Left ventricle myocardium inferior (tissue), 1 donor: ENCODE measurements at places on chromosomes 12 and 14. TPM values are rescaled to one million over a fixed set of nuclear protein-coding genes. Genes with fewer than 3 reads are reported as not detected.

Gene PIP4P1
- total RNA-seq, result 19.7 TPM

DNA sequence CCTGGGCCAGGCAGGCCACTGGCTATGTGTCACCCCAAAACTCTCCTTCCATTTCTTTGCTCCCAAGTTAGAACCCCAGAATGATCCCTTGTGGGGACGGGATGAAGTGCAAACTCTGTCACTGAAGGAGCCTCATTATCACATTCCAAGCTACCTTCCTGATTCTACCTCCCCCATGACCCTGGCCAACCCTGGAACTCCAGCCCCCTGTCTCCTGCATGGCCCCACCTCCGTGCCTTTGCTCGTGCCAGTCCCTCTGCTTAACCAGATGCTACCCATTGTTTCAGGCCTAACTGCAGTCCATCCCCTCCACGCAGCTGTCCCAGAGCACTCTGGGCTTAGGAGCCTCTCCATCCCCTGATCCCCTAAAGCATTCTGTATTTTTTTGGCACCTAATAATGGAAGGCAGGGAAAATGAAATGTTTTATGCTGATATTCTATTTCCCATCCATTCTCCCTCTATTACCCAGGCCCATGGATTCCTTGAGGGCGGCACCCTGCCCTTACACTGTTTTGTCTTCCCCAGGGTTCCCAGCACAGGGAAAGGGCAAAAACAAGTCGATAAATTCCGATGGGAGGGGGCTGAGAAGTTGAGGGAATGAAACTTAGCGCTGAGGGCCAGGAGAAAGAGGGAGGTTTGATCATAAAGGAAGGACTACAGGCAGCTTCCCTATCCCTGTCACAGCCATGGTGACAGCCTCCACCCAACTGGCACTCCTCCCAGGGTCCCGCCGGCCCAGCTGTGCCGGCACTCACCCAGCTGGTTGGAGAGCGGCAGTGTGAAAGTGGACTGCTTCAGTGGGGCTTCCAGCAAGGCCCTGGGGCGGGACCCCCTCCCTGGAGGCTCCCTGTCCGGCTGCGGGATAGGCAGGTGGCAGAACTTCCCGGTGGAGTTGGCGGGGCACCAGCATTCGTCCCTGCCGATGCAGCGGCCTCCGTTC is 58.1 kb downstream of the ISCA2 start:
- H3K4me3 ChIP-seq, result peak overlapping the region; percentile 23
- no peaks in the 10 kb centered on the region for H3K27me3 ChIP-seq
- peak; percentile 73 for DNase-seq
- peaks cover 44% of the 10 kb centered on the region for H3K4me1 ChIP-seq
- H3K36me3 ChIP-seq, result no peaks in the 10 kb centered on the region

DNA sequence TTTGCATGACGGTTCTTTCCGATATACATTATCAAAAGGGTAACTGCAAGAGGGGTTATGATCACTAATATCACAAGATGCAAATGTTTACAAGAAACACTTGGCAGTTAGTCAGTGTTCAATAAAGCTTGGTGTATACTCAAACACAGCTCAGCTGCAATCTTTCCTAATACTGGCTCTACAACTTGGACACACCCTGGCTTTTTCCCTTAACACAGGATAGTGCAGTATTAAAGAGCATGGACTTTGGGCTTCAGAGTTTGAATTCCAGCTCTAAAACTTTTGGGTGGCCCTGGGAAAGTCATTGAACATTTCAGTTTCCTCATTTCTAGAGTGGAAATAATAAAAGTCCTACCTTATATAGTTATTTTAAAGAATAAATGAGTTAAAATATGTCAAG is 107.0 kb downstream of the HECTD4 start:
- no peak for DNase-seq
- no peaks in the 10 kb centered on the region for H3K27me3 ChIP-seq
- no peak overlapping the region for H3K4me3 ChIP-seq
- H3K36me3 ChIP-seq, result peaks cover 66% of the 10 kb centered on the region
- no peaks in the 10 kb centered on the region for H3K4me1 ChIP-seq
- no peak overlapping the region for H3K27ac ChIP-seq

Gene SERPINA9
- not detected for total RNA-seq

DNA sequence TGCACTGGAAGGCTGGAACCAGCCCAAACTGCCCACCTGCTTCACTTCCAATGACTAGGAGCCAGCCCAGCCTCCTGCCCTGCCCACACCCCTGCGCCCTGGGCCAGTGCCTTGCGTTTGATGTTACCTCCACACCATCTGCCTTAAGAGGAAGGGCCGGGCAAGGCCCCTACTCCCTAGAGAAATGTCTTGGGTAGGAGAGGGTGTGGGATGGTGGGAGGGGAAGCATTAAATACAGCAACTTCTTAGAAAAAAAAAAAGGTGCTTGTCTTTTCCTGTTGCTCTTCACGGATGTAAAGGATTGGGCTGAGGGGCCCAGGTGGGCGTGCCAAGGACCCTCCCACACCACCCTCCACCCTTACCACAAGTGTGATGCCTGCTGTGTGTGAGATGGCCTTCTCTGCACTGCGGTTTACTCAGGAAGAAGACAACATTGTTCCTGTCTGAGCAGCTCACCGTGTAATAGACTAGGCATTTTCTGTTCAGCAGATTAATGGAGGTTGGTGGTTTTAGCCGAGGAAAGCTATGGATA is 99.9 kb downstream of the NINJ2 start:
- no peak overlapping the region for H3K4me3 ChIP-seq
- H3K4me1 ChIP-seq, result peaks cover 17% of the 10 kb centered on the region
- H3K27me3 ChIP-seq, result peaks cover 15% of the 10 kb centered on the region
- H3K36me3 ChIP-seq, result peaks cover 15% of the 10 kb centered on the region
- H3K27ac ChIP-seq, result peak overlapping the region; percentile 55

Gene B4GALNT3
- 43.4 TPM for total RNA-seq

- no peaks in the 10 kb centered on the region for H3K36me3 ChIP-seq
- no peaks in the 10 kb centered on the region for H3K4me1 ChIP-seq
- H3K4me3 ChIP-seq, result no peak overlapping the region
Measured at GRCh38 chr12:107355004-107355565, 261.7 kb upstream of the CRY1 start.

Gene CLEC12A
- 5.7 TPM for total RNA-seq

Gene CCDC184
- total RNA-seq, result 1.0 TPM

Gene TNFAIP2
- 40.1 TPM for total RNA-seq

GRCh38 chr14:101481557-101481956 is 79.7 kb upstream of the DIO3 start:
- H3K27me3 ChIP-seq, result peaks cover 60% of the 10 kb centered on the region
- no peak overlapping the region for H3K4me3 ChIP-seq
- H3K36me3 ChIP-seq, result no peaks in the 10 kb centered on the region
- H3K4me1 ChIP-seq, result no peaks in the 10 kb centered on the region
- no peak overlapping the region for H3K27ac ChIP-seq
- no peak for DNase-seq

- no peak for DNase-seq
- H3K36me3 ChIP-seq, result no peaks in the 10 kb centered on the region
- no peaks in the 10 kb centered on the region for H3K4me1 ChIP-seq
- no peak overlapping the region for H3K27ac ChIP-seq
- no peaks in the 10 kb centered on the region for H3K27me3 ChIP-seq
Measured at GRCh38 chr12:37548266-37548805, 768.2 kb upstream of the ALG10B start.

GRCh38 chr12:60752589-60752988 is 1156.8 kb downstream of the SLC16A7 start:
- no peaks in the 10 kb centered on the region for H3K4me1 ChIP-seq
- DNase-seq, result no peak
- H3K36me3 ChIP-seq, result no peaks in the 10 kb centered on the region
- no peak overlapping the region for H3K27ac ChIP-seq
- no peaks in the 10 kb centered on the region for H3K27me3 ChIP-seq
- no peak overlapping the region for H3K4me3 ChIP-seq

DNA sequence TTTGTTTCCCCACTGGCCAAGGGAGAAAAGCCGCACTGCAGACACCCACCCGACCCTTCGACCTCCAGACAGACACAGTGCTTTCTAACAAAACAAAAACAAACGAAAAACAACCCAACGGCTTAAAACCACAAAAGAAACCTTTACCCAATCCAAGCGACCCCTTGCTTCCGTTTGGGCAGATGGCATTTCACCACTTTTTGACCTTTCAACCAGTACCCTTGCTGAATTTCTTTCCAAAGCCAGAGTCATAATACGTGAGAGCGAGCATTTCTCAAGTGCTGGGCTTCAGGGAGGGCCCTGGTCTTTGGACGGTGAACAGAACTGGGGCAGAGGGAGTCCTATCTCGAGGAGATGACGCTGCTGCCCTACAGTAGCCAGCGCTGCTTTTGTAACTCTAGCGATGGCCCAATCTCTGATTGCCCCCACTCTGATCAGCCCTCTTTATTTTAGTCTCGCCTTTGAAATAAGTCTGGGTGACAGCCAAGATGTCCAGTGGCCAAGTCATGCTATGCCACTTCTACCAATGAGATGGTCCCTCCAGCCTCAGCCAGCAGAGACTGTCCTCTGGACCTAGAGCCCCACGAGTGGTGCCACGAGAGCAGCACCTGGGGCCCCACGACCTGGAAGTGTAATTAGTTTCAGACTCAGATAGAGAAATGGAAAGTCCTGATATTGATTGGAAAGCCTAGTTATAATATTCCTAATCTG is 21.9 kb upstream of the ADIPOR2 start:
- H3K36me3 ChIP-seq, result no peaks in the 10 kb centered on the region
- H3K27me3 ChIP-seq, result no peaks in the 10 kb centered on the region
- DNase-seq, result peak; percentile 66
- peak overlapping the region; percentile 55 for H3K4me3 ChIP-seq

Gene CHGA
- total RNA-seq, result not detected

DNA sequence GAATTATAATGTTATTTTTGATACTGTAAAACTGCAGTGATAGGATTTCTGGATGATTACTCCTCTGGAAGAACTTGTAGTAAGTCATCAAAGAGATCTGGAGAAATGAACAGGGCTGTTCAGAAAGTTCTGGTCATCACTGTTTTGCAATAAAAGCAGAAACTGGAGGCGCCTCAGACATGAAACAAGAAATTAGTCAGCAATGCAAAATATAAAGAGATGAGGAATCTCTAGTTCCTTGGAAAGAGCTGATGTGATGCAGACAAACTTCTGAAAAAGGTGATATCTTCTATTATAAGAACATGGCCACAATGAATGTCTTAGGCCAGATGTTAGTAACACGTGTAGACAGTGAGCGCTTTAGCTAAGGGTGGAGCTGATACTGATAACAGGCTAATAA is 9.5 kb downstream of the ACIN1 start:
- H3K36me3 ChIP-seq, result peaks cover 98% of the 10 kb centered on the region
- no peak overlapping the region for H3K4me3 ChIP-seq
- no peak overlapping the region for H3K27ac ChIP-seq
- no peak for DNase-seq
- no peaks in the 10 kb centered on the region for H3K27me3 ChIP-seq

GRCh38 chr14:31692376-31692781 is 131.2 kb downstream of the NUBPL start:
- H3K27ac ChIP-seq, result no peak overlapping the region
- no peaks in the 10 kb centered on the region for H3K27me3 ChIP-seq
- no peak for DNase-seq
- H3K4me3 ChIP-seq, result no peak overlapping the region
- no peaks in the 10 kb centered on the region for H3K36me3 ChIP-seq
- H3K4me1 ChIP-seq, result peaks cover 21% of the 10 kb centered on the region

DNA sequence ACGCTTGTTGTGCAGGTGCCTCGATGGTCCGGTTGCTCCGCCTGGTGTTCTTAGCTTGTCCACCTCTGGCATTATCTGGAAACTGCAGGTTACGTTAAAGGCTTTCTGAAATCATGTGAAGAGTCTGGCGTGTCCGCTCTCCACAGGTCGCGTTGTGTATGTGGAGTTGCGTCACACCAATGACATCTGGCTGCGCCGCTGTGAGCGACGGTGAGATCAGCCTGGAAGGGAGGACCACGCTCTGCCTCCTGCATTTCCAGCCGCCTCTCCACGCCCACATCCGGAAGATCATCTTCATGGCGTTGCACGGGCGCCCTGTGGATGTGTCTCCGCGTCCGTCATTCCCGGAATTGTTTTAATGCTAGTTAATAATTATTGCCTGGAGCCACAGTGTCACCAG is 50.6 kb upstream of the GALNT9 start:
- H3K4me3 ChIP-seq, result no peak overlapping the region
- no peaks in the 10 kb centered on the region for H3K4me1 ChIP-seq
- peaks cover 72% of the 10 kb centered on the region for H3K27me3 ChIP-seq
- no peaks in the 10 kb centered on the region for H3K36me3 ChIP-seq
- DNase-seq, result no peak

DNA sequence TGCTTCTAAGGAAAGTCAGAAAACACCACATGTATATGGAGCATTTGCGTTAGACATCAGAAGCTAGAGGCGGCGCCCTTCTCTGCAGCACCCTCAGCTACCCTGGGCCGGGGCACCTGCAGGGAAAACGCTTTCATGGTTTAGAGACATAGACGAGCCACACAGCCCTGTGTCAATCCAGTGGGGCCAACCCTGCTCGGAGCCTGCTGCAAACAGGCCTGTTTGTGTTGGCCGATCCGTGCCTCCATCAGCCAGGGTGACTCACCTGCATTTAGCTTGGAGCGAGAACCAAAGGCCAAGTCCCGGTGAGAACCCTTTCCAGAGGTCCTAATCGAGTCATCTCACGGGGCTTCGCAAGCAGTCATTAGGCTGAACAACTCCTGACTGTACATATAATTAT is 19.5 kb upstream of the FZD10 start:
- H3K36me3 ChIP-seq, result no peaks in the 10 kb centered on the region
- no peak overlapping the region for H3K27ac ChIP-seq
- no peak overlapping the region for H3K4me3 ChIP-seq
- H3K4me1 ChIP-seq, result no peaks in the 10 kb centered on the region

DNA sequence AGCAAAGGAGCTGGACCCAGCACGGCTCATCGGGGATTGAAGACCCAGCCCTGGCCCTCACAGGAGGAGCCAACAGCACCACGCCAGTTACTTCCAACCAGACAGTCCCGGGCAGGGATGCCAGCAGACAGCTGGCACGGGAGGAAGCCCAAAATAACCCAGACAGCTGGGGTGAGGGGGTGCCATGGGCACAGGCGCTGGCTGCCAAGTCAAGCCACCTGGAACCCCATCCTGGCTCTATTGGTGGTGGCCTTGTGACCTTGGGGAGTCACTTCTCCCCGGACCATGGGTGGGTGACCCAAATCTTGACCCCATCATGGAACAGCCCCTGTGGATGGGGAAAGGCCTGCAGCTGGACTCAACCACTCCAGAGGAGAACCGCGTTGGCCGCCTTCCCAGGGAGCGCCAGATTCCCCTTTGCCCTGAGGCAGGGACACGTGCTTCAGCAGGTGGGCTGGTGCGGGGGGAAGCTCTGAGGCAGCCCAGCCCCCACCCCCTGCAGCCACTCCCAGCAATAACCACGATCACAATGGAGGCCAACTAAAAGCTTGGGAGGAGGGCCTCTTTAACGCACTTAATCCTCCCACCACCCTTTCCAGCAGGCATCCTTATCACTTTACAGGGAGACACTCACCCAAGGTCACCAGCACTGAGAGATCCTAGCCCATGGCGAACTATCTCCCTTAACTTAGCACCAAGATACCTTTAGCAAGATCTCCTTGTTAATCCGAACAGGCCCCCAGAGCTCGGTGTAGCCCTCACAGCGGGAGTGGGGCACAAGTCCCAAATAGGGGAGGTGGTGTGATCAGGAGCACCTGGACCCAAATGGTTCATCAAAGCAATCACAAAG is 4.7 kb upstream of the RHOF start:
- peak; percentile 84 for DNase-seq
- H3K27me3 ChIP-seq, result no peaks in the 10 kb centered on the region
- peak overlapping the region; percentile 100 for H3K27ac ChIP-seq
- peaks cover 87% of the 10 kb centered on the region for H3K4me1 ChIP-seq
